ENCODE measurements at places on chromosomes 12 and 14.

GRCh38 chr12:49937639-49938300 is 12.8 kb upstream of the AQP2 start:
- DNase-seq = no peak

GRCh38 chr12:9404469-9405260 is 196.5 kb upstream of the PZP start:
- DNase-seq = no peak

GRCh38 chr14:72709916-72710611 is 183.8 kb downstream of the DPF3 start:
- peak; percentile 49 for DNase-seq

DNA sequence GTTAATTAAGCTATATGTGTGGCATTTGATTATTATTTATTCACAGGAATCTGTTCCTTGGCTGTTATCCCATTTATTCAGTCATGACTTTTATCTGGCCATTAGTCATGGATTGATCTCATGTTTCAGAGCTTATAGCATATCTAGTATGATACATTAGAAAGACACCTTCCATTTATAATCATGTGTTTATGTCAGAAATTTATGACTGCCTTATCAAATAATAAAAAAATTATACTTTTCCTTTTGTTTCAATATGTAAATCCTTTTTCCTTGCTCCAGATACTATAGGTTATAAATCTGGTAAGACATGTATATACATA is 248.0 kb upstream of the PDE3A start:
- DNase-seq = no peak

DNA sequence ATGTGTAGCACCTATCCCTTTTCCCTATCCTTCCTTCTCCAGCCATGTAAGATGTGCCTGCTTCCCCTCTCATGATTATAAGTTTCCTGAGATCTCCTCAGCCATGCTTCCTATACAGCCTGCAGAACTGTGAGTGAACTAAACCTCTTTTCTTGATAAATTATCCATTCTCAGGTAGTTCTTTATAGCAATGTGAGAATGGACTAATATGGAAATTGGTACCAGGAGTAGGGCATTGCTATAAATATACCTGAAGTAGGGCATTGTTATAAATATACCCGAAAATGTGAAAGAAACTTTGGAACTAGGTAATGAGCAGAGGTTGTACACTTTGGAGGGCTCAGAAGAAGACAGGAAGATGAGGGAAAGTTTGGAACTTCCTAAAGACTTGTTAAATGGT is 48.9 kb downstream of the SDR9C7 start:
- no peak for DNase-seq

- no peak for DNase-seq
Observed at GRCh38 chr14:49578141-49578540, 8.0 kb downstream of the RPS29 start.

DNA sequence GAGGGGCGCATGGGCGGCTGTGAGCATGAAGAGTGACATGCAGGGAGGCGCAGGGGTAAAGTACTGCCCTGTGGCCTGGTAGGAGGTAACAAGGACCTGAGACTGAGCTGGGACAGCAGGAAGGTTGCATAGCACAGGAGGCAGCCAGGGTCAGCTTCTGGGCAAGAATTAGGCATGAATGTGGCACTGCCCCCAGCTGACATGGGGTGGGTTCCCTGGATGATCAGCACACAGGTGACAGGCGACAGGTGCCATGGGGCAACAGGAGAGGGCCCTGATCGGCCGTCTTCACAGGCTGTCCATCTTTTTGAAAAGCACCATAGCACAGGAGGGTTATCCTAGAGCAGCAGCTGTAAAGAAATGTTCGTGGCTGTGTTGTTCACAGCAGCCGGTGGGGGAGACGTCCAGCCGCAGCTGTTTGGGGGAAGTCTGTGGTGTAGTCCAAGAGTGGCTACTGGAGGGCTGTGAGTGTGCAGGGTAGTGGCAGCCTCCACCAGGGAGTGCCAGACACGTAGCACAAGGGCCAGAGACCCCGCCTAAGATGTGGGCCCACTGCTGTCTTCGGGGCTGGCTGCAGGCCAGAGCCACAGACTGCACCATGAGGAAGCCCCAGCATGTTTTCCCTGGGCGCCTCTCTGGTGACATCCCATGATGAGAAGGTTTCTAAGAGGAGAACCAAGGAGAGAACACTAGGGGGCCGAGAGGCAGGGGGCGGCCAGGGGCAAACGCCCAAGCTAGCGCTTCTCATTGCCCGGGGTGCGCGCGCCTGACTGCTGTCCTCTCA is 8.4 kb downstream of the CLBA1 start:
- no peak for DNase-seq

- no peak for DNase-seq
Observed at GRCh38 chr14:58801086-58801485, 163.3 kb downstream of the DACT1 start.

- peak; percentile 75 for DNase-seq
Observed at GRCh38 chr14:89915114-89915878, 39.2 kb downstream of the EFCAB11 start.

GRCh38 chr12:58988643-58989344 is 68.5 kb upstream of the LRIG3 start:
- no peak for DNase-seq

DNA sequence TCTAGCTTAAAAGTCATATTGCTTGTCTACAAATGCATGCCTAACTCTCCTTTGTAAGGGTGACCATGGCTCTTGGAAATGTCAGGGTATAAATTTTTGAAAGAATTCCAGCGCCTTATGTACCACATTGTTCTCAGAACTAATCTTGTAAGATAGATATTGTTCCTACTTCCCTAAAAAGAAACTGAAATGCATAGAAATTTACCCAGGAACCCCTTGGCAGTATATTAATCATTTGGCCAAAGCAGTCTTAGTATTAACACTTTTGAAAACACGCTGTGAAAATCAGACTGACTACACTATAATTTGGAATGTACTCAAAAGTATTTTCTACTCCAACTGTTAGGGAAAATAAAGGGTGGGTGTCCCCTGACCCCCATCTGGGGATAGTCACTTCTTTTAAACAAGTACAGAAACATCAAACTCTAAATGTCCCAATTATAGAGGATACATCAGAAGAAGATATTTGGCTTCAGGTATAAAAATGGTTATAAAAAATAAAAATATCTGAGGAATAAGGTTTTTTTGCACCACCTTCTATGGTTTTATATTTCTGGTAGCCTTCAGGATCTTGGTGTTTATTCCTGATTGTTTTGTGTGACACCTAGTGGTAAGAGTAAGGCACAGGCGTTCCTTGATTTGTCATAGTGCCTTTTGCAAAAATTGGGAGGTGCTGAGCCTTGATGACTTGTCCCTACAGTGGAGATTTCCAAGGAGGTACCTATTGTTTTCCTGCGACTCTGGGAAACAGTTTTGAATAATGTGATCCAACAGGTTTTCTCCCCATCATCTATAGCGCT is 2.2 kb upstream of the NFKBIA start:
- peak; percentile 55 for DNase-seq

- DNase-seq = no peak
Observed at GRCh38 chr12:52590021-52590420, 11.2 kb downstream of the KRT72 start.

DNA sequence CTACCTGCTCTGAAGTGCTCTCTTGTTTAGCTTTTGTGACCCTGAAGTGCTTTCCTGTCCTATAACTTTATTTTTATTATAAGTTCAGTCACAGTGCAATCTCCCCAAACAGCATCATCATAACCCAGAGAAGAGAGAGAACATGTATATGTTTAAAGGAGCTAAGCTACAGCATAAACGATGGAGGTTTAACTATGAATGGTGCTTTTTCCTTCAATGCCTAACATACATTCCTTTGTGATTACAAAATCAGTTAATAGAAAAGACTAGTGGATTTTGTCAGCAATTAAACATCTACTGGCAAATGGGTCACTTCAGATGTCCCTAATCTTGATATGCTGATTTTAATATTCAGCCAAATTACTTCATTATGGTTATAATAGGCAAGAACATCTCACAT is 46.4 kb downstream of the ZFYVE21 start:
- DNase-seq = no peak

DNA sequence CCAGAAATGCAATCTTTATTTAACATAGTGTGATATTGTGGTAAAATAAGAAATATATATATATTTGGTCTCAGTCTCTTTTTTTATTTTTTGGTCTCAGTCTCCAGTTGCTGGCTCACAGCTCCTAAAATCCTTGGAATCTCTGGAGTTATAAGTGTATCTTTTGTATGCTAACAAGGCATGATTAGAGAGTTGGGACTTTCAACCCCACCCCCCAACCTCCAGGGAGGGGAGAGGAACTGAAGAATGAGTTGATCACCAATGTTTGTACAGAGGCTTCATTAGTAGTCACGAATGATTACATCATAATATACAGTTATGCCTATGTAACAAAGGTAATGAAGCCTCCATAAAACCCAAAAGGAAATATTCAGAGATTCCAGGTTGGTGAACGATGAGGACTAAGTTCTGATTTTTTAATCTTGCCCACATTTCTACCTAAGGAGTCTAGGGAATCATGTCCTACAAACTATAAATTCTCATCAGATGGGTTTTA is 22.8 kb upstream of the LALBA start:
- no peak for DNase-seq

GRCh38 chr12:24014915-24015832 is 65.7 kb upstream of the SOX5 start:
- DNase-seq = peak; percentile 27

DNA sequence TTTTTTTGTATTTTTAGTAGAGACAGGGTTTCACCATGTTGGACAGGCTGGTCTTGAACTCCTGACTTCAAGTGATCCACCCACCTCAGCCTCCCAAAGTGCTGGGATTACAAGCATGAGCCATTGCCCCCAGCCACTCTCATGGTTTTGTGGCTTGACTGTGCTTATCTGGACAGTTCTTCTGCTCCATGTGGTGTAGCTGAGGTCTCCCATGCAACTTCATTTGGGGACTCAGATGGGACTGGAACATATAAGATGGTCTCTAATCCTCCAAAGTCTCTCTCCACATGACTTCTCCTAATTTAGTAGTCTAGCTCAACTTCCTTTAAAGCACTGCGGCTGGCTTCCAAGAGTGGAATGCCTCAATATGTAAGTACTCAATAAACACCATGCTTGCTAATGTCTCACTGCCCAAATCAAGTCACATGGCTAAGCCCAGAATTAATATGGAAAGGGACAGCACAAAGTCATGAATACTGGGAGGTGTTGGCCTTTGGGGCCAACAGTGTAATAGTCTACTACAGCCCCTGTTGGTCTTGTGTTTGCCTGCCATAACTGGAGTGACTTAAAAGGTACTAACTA is 7.4 kb downstream of the INHBC start:
- no peak for DNase-seq

DNA sequence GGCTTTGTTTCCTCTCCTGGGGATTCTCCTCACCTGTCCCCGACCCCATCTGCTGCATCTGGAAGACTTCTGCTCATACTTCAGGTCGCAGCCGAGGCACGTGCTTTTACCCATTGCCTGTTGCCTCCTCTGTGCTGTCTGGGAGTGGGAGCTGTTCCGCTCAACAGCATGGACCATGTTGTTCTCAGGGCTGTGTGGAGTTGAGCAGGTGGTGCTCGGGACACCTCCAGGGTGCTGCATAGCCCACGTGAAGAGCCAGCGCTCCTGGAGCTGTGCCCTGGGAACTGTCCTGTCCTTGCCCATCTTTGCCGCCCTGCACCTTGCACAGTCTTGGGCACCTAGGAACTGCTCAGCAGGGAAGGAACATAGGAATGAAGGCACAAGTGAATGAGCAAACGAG is 62.4 kb downstream of the IQSEC3 start:
- DNase-seq = no peak

- DNase-seq = no peak
Observed at GRCh38 chr14:92866181-92866752, 56.7 kb upstream of the CHGA start.

All from globus pallidus (tissue), 1 donor.